Naive thymus-derived CD8-positive, alpha-beta T cell (primary cell): ENCODE measurements at places on chromosomes 3 and 15.

DNA sequence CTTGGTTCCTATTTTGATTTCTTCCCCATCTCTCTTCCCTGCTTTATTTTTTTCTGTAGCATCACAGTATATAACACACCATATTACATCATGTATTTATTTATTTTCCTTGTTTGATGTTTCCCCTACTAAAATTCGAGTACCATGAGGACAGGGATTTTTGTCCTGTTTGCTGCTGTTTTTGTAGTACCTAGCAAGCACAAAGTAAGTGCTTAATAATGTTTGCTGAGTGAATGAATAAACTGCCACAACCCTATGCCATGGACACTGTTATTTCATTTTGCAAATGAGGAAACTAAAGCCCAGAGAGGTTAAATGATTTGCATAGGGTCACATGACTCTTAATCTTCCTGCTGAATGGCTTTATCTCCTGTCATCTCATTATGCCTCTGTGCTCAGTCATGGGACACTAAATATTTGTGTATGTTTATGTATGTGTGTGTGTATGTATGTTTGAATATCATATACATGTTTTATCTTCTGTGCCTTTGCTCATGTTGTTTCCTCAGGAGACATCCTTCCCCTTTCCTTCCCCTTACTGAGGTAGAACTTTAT, 26.1 kb upstream of the MGA start:
- no peak for DNase-seq

DNA sequence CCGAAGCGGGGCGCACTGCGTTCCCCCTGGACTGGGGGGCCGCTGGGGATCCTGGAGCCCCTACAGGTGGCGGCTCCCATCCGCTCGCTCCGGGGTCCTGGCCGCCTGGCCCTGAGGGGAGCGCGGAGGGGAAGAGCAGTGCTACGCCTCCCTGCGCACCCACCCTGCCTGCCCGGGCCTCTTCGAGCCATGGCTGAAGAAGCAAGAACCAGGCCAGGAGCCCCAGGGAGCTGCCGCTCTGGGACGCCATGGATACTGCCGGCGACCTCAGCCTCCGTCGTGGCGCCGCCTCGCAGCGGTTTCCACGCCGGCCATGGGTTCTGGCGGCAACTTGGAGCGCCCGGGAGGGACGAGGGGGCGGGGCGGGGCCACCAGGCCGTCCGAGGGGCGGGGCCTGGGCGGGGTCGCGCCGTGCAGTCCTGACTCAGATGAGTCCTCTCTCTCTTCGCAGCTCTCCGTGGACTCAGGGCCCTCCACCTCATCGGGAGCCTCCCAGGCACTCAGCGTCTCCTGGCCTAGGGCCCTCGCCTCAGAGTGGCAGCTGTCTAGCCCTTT, 50.9 kb downstream of the MYL3 start:
- peak; percentile 52 for DNase-seq

DNA sequence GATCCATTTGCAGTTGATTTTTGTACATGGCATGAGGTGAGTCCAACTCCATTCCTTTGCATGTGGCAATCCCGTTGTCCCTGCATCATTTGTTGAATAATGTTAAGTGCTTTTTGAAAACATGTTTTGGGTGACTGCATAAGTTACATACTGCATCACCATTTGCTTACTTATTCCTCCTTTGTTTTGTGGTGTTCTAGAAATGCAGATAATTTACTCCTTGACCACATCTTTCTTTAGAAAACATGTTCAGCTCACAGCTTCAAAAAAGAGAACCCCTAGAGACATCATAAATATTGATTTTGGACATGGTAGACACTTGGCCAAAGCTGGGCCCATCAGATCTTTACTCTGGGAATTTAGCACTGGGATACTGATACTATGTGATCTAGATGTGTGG, 135.3 kb upstream of the DAZL start:
- no peak for DNase-seq

DNA sequence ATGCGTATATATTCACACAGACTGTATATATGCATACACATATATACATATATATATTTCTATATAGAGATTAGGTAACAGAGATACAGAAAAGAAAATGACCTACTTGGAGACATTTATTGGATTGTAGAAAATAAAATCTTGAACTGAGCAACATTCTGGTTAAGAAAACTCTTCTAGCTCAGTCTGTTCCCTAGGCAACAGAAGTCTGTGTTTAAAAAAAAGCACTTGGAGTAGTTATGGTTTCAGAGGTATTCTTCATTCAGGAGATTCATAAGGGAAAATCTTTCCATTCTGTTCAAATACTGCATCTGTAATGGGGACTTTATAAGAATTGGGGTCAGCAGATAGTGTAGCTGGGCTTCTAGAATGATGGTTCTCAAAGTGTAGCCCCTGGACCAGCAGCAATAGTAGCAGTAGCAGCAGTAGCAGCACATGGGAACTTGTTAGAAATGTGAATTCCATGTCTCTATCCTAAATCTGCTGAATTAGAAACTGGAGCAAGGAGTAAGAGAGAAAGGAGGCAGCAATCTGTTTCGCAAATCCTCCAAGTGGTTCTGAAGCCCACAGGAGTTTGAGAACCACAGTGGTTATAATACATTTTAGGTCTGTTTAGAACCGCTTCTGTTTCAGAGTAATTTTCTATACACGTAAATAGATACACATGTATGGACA, 112.8 kb upstream of the TMEM108 start:
- DNase-seq, result no peak

GRCh38 chr15:62141643-62142588, 23.2 kb downstream of the C2CD4B start:
- DNase-seq, result no peak
